ENCODE measurements at places on chromosomes 6 and 20. TPM values are rescaled to one million over a fixed set of nuclear protein-coding genes. Genes with fewer than 3 reads are reported as not detected.

- no peak for DNase-seq
These were observed 695.0 kb downstream of the COL12A1 start for GRCh38 chr6:74510878-74511277.

DNA sequence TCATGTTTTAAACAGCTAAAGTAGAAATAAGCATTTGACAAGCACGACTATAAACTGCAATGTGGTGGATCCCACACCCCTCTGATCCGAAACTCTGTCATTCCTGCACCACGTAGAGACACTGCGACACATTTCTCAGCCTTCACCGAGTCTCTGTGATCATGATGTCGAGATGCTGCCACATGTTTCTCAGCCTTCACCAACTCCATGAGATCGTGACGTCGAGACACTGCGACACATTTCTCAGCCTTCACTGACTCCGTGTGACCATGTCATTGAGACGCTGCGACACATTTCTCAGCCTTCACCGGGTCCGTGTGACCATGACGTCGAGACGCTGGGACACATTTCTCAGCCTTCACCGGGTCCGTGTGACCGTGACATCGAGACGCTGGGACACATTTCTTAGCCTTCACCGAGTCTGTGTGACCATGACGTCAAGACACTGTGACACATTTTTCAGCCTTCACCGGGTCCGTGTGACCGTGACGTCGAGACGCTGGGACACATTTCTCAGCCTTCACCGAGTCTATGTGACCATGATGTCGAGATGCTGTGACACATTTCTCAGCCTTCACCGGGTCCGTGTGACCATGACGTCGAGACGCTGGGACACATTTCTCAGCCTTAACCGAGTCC is 143.0 kb downstream of the TTLL2 start:
- no peak for DNase-seq

DNA sequence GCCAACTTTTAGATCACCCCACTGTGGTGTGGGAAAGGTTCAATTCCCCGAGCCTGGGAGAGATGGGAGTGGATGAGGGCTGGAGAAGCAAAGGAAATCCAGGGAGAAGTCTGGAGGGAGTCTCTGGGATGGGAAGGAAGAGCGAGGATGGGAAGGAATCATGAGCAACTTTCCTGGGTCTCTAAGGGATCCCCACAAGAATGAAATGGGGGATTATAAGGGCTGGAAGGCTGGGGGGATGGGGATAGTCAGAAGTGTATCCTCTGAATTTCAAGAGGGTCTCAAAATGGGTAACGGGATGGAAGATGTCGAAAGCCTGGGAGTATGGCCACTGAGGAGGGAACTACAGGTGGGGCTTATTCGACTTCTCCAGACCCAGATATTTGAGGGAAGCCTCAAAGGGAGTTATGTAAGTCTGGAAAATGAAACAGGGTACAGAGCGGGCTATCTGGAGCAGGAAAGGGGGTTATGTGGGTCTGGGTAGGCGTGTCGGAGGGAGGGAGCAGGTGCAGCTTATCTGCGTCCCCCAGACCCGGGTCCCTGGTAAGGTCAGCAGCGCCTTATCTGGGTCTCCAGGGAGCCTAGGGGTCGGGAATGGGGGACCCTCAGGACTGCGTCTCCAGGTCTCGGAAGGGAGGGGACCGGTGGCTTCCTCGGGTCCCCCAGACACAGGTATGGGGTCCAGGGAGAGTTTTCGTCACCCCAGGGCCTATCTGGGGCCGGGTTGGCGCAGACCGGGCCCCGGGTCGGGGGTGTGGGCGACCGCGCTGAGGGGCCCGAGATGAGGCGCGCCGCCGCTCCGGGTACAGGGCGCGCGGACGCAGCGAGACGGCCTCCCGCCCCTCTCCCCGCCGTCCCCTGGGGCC is 550 bp downstream of the PLAGL2 start:
- DNase-seq = no peak

GRCh38 chr6:148351309-148351708 is 8.7 kb downstream of the SASH1 start:
- no peak for DNase-seq

- no peak for DNase-seq
These were observed 9.8 kb upstream of the DEFB123 start for GRCh38 chr20:31430568-31431115.

GRCh38 chr6:36769676-36770499 is 69.4 kb downstream of the CPNE5 start:
- no peak for DNase-seq

- DNase-seq = no peak
These were observed 125.7 kb upstream of the EDN1 start for GRCh38 chr6:12164508-12164770.

Gene GCLC
- 8.3 TPM for polyA plus RNA-seq

Gene PLN
- 5.4 TPM for polyA plus RNA-seq

Gene RBM12
- polyA plus RNA-seq = 47.4 TPM
